ENCODE measurements at places on chromosomes 11 and 22.

DNA sequence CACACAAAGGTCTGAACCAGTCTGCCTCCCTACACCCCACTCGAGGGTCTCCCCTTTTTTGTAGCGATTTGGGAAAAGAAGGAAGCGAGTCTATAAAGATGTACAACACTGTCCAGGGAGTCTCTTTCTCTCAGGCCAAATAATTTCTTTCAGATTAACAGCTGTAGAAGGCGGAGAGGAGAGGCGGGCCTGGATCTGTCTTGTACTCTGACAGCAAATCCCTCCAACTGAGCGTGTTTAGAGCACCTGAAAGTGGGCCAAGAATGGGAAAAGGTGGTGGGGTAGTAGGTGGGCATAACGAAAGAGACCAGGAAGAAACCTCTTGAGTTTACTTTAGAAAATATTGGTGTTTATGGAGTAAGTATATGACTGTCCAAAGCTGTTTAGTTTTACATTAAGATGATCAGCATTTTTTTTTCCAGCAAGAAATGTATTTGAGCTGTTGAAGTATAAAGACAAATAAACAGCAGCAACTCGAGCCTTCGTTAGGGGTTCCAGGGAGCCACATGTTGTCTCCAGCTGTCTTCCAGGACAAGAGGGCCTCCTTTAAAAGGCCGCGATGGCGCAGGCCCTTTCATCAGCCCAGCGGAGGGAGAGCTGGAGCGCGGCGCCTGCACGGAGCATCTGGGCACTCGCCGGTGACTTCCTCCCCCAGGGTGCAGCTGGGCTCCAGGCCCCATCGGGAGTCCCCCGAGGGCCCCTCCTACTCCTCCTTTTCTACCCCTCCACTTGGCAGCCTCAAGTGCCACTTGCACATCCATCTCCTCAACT lies 34.9 kb downstream of the SCUBE1 start:
- no peak for DNase-seq

- no peak for DNase-seq
Measured at GRCh38 chr22:28014211-28015045, 95.4 kb upstream of the PITPNB start.

- no peak for DNase-seq
Measured at GRCh38 chr11:1864831-1865665, 12.2 kb downstream of the LSP1 start.

GRCh38 chr11:16632295-16633200 lies 105.9 kb upstream of the C11orf58 start:
- DNase-seq, result no peak

DNA sequence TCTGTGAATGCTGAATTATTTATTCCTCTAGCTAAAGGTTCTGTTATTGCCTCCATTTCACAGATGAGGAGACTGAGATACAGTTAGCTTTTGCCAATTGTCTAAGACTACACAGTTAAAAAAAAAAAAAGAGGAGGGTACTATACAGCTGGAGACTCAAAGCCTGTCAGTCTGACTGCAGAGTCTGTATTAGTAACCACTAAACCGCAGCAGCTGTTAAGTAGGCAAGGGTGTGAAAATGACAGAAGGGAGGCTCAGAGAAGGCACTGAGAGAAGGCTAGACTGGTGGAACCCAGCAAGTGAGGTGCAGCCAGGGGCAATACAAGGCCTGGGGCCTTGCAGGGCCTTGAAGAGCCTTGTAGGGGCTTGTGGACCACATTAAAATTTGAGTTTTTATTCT lies 181.2 kb downstream of the CSNK2A3 start:
- DNase-seq, result no peak

GRCh38 chr22:49770547-49771265 lies 57.0 kb downstream of the BRD1 start:
- DNase-seq, result no peak

DNA sequence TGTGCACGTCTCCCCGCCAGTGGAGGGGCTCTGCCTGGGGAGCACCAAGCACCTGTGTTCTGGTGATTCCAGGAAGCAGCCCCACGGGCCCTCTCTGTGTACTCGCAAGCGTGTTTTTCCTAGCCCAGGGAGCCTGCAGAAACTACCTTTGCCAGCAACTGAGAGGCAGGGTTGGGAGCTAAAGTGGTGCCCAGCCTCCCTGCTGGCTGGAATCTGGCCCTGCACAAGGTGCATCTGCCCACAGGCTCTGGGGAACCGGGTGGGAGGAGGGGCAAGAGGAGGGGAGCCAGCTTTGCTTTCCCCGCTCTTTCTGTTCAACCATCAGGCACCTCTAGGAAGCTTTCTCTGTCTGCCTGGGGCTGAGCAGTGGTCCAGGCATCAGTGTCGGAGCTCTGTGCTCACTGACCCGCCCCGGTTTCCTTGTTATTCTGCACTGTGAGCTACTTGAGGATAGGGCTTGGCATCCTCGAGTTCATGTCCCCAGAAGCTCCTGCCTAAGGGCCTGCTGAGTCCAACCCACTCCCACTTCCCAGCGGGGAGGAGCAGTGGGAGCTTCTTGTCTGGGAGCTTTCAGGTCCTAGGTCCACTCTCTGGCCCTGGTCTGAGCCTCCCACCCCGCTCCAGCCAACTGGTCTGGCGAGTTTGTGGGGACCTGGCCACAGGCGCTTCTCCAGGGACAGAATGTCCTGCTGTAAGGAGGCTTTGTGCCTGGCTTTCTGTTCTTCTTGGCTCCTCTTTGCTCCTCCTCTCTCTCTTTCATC lies 14.9 kb downstream of the DAGLA start:
- no peak for DNase-seq

- DNase-seq, result no peak
Measured at GRCh38 chr22:28002863-28003565, 84.0 kb upstream of the PITPNB start.

DNA sequence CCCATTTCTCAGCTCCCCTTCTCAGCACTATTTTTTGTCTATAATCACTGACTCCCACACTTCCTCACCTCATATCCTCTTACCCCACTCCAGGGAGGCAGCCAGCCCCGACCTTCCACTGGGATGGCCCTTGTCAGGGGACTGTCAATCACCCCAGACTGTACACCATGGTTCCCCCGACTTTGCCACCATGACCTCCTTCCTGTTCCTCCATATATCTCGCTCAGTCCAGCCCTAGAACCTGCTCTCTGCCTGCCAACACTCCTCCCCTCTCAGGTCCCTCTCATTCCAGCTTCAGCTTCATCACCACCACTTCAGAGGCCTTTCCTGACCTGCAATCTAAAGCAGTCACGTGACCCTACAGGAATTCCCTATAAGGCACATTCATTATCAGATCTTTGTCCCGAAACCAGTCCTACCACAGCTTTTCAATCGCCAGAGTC lies 16.5 kb downstream of the PRPF19 start:
- no peak for DNase-seq

GRCh38 chr11:86069408-86070101 lies 671 bp upstream of the PICALM start:
- no peak for DNase-seq

- no peak for DNase-seq
Measured at GRCh38 chr22:35547987-35548721, 7.5 kb downstream of the RASD2 start.

GRCh38 chr11:123659311-123659710 lies 4.9 kb upstream of the SCN3B start:
- DNase-seq, result no peak

GRCh38 chr11:65446446-65447277 lies 24.1 kb downstream of the NEAT1 start:
- DNase-seq, result peak; percentile 48

GRCh38 chr11:107590460-107591377 lies at the start of gene ELMOD1:
ELMOD1 (plus strand) TSS chr11:107591147; CDS start chr11:107618190, 27,043 bp downstream.
- DNase-seq, result peak; percentile 20

- DNase-seq, result no peak
Measured at GRCh38 chr11:33018840-33019239, 3.2 kb downstream of the DEPDC7 start.

GRCh38 chr11:24683583-24683982 lies 186.7 kb downstream of the LUZP2 start:
- DNase-seq, result no peak

GRCh38 chr22:50319503-50319951 lies 7.3 kb downstream of the DENND6B start:
- no peak for DNase-seq

- no peak for DNase-seq
Measured at GRCh38 chr22:39603345-39603744, 32.8 kb downstream of the CACNA1I start.

DNA sequence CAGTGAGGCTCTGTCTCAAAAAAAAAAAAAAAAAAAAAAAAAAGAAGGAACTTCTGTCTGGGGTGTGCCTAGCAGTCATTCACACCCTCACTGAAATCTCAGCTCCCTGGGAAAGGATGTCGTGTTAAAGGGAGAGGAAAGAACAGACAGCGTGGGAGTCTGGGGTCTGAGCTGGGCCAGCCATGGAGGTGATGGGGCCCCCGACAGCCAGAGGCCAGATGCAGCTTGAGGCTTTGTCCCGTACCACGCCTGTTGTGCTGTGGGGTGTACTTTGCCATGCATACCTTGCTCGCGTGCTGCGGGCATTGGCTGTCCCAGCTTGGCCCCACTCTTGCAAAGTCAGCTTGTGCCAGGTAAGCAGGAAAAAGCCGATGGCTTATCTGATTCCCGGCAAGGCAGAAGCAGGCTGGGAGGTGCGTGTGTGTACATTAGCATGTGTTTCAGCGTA lies 4.6 kb downstream of the SYT12 start:
- DNase-seq, result no peak

GRCh38 chr11:24163146-24163545 lies 333.7 kb upstream of the LUZP2 start:
- no peak for DNase-seq

DNA sequence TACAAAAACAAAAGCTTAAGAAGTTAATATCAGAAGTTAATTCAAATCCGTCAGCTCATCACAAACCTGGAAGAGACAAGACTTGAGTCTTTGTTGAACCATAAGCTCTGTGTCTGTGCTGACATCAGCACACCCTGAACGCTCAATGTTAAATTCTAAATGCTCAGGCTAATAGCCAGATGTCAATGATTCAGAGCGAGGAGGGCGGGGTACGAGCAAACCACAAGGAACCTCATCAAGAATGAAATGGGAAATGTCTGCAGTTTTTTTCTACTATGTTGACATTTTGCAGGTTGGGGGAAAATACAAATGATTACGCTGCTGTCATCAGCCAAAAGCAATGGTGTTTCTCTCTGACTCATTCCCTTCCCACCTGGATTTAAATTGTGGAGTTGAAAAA lies 1057.2 kb downstream of the NTM start:
- DNase-seq, result no peak

DNA sequence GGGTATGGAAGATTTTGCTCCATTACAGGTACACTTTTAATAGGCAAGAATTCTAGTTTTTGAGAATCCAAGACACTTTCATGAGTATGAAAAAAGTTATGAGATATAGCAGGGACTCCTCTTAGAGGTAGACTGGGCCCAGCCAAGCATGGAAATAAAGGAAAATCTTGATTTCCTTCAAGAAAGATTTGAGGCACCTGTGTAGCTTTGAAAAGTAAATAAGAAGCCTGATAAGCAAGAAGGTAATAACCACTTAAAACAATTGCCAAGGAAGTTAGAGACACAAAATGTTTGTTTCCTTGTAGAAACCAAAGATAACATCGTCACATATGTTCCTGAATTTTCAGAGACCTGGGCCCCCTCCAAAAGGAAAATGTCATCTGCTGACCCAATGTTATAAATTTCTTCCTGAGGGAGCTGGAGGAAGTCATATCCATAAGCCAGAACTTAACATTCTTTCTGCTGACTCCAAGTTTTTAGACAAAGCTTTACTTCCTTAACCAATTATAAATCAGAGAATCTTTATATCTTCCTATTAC lies 314.5 kb upstream of the ANO3 start:
- DNase-seq, result no peak

GRCh38 chr11:67300756-67301312 lies 2.5 kb upstream of the SSH3 start:
- no peak for DNase-seq

- DNase-seq, result no peak
Measured at GRCh38 chr11:122646549-122647340, 8.8 kb upstream of the UBASH3B start.

DNA sequence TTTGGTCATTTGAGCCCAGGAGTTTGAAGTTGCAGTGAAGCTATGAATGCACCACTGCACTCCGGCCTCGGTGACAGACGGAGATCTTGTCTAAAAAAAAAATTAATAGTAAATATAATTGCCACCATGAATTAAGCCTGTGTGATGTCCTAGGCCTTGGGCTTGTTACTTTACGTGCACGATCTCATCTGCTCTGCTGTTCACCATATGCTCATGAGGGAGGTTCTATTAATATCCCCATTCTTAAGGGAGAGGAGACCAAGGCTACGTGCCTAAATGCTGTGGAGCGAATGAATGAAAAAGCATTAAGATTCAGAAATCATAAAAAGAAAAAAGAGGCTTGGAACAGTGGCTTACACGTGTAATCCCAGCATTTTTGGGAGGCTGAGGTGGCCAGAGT lies 2.6 kb upstream of the ATG2A start:
- no peak for DNase-seq

DNA sequence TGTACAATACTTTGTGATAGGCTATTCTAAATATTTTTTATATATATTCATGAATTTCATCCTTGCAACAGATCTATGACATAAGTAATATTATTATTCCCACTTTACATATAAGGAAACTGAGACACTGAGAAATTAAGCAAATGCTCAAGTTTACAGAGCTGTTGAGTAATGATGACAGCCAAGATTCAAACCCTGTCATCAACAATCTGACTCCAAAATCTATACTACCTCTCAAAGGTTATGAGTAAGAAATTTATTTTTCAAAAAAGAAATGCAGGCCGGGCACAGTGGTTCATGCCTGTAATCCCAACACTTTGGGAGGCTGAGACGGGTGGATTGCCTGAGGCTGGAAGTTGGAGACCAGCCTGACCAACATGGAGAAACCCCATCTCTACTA lies 22.6 kb upstream of the SOX6 start:
- DNase-seq, result no peak

DNA sequence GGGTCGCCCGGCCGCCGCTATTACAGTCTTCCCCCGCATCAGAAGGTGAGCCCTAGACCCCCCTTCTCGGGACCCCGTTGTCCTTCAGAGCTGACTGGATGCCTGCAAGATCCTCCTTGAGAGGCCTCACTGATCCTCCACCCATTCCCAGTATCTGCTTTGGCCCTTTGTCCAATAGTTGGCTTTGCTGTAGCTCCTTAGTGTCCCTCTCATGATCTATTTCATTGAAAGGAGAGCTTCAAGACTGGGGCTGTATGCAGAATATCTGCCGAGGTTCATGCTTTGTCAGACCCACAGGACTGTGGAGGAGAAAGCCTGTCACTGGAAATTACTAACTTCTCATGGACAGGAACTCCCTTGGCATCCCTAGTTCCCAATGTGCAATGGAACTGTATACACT lies 499 bp downstream of the DLAT start:
- DNase-seq, result no peak

- no peak for DNase-seq
Measured at GRCh38 chr11:78244546-78245255, 56.0 kb downstream of the USP35 start.

- no peak for DNase-seq
Measured at GRCh38 chr11:119324189-119324588, 7.3 kb upstream of the MCAM start.

GRCh38 chr11:117678658-117679406 lies 118.2 kb downstream of the DSCAML1 start:
- no peak for DNase-seq

- DNase-seq, result no peak
Measured at GRCh38 chr11:59611570-59612565, 3.7 kb downstream of the OSBP start.
